ENCODE measurements at places on chromosomes 16 and 17.
A peak's percentile ranks its signal among the peaks of the same experiment; 100 is the strongest.

- no peak for DNase-seq
These were observed 1.5 kb downstream of the SLC16A6 start for GRCh38 chr17:68289473-68289872.

- DNase-seq: no peak
These were observed 71.8 kb downstream of the ABHD15 start for GRCh38 chr17:29495011-29495410.

DNA sequence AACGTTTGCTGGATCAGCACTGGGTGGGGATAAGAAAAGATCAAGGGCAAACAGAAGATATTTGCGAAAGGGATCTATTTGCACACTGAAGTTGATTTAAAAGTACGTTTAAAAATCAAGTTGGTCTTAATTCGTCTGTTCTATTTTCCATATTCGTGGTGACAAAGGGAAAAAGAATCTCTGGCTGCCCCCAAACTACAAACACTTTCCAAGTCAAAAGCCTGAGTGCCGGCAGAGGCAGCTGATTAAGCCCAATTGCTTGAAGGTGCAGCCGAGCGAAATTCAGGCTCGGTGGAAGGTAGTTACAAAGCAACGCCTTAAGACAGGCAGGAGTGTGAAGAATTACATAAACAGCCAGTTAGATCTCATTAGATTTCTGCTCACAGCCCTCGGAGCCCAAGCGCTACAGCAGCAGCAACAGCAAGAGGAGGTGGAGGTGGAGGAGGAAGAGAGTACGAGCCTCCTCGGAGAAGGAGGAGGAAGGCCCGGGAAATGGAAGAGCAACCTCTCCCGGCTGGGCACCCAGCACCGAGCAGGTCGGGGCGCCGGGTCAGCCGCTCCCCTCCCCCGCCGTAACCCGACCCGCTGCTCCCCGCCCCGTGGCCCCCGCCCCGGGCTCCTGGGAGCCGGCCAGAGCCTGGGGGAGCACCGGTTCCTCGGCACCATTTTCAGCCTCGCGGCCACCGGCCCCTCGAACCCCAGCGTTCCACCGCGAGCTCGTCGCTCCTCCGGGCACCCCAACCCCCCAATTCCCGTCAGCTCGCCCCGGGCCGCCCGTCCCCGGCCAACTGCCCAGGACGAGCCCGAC lies 890 bp downstream of the TOB1 start:
- peak; percentile 57 for DNase-seq

GRCh38 chr17:60782742-60783141 lies 105.1 kb downstream of the BCAS3 start:
- DNase-seq: no peak

GRCh38 chr17:45092911-45093430 lies 31.9 kb downstream of the NMT1 start:
- DNase-seq: no peak

DNA sequence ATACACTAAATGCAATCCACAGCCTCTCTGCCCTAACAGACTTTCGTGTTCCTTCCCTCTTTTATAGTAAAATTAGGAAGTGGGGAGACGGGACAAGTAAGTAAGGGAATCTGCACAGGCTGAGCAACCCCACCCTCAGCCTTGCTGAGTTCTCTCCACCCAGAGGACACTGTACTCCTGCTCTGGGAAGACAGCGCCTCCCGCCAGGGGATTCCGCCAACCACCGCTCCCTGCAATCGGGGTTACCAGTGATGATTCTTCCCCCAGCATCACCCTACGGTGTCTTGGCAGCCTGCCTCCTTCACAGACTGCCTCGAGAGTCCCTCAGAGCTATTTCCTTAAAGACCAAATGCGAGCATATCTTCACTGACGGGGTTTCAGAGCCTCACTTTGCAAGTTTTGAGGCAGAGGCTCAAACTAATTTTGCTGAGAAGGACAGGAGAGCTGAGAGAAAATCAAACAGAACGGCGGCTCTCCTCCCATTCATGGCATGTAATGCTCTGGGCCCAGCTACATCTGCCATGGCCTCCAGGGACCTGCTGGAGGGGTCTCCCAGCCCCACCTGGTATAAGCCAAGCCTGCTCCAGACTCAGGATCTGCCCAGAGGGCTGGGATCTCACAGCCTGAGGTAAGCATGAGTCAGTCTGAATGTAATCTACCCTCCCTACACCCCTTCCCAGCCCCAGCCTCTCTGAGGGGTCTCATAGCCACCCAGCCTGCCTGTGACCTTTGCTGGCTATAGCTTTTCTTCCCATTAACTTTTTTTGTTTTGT lies 22.7 kb upstream of the ASGR2 start:
- no peak for DNase-seq

DNA sequence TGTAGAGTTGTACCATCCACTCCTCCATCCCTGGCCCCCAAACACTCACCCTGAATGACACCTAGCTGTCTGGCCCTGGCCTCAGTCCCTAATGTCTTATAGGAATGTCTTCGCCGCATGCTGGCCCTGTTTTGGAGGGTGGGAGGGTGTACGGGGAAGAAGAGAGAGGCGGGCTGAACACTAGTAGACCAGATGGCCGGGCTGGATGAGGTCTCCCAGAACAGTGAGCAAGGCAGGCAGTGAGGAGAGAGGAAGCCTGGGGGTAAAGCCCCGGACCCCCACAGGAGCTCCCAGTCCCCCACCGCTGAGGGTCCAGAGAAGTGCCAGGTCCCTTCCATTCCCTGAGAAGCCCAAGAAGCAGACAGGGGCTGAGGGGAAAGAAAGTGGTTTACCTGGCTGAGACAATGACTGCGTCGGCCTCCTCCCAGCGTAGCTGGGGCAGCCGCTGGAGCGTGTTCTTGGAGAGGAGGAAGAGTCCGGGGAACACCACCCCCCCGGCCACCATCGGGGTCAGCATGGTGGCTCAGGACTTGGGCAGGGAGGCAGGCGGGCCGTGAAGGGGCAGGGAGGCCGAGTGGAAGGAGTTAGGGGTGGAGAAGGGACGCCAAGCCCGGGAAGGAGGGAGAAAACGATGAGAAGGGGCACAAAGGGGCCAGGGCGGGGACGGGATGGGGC lies 923 bp downstream of the TLCD3B start:
- no peak for DNase-seq

- no peak for DNase-seq
These were observed 347.0 kb downstream of the WWOX start for GRCh38 chr16:78446486-78446885.

DNA sequence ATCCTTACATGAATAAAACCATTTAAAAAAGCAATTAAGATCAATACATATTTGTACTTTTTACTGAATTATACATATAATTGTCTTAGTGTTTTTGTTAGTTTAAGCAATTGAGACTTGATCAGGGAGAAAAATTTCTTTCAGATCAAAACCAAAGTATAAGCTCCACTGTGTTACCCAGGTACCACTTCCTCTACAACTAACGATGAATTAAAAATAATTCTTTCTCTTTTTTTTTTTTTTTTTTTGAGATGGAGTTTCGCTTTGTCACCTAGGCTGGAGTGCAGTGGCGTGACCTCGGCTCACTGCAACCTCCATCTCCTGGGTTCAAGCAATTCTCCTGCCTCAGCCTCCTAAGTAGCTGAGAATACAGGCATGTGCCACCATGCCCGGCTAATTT lies 6.8 kb downstream of the FBXO47 start:
- no peak for DNase-seq

DNA sequence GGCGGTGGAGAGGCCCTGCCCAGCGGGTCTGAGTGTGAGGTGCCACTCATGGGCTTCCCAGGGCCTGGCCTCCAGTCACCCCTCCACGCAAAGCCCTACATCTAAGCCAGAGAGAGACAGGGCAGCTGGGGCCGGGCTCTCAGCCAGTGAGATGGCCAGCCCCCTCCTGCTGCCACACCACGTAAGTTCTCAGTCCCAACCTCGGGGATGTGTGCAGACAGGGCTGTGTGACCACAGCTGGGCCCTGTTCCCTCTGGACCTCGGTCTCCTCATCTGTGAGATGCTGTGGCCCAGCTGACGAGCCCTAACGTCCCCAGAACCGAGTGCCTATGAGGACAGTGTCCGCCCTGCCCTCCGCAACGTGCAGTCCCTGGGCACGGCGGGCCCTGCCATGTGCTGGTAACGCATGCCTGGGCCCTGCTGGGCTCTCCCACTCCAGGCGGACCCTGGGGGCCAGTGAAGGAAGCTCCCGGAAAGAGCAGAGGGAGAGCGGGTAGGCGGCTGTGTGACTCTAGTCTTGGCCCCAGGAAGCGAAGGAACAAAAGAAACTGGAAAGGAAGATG lies 11.2 kb downstream of the VASN start:
- no peak for DNase-seq

- DNase-seq: no peak
These were observed 186.2 kb downstream of the RBFOX3 start for GRCh38 chr17:79424471-79425185.

GRCh38 chr17:75684249-75684648 lies 17.1 kb downstream of the SAP30BP start:
- DNase-seq: no peak

- no peak for DNase-seq
These were observed 716.3 kb downstream of the WWOX start for GRCh38 chr16:78815713-78816112.

DNA sequence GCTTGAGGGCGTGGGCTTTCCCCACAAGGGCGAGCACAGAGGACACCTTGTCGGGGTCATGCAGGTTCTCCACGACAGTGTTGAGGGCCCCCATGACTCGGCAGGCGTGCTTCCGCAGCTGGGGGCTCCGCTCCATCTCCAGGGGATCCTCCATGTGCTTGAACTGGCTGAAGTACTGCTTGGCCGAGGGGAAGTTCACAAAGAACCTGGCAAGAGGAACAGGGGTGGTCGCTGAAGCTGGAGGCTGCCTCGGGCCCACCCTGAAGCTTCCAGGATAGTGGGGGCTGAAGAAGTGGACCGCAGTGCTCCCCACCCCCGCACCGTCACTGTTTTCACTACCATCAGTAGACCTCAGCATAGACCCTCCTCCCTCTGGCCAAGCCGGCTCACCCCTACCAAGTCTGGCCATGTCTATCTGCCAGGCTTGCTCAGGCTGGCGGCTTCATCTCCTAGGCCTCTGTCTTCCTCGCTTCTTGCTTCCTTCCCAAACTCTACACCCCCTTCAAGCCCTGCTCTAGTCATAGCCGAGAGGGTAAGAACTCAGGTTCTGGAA lies 5.9 kb downstream of the CYGB start:
- DNase-seq: no peak

- no peak for DNase-seq
These were observed 71.7 kb downstream of the PRKCB start for GRCh38 chr16:23907457-23907902.

DNA sequence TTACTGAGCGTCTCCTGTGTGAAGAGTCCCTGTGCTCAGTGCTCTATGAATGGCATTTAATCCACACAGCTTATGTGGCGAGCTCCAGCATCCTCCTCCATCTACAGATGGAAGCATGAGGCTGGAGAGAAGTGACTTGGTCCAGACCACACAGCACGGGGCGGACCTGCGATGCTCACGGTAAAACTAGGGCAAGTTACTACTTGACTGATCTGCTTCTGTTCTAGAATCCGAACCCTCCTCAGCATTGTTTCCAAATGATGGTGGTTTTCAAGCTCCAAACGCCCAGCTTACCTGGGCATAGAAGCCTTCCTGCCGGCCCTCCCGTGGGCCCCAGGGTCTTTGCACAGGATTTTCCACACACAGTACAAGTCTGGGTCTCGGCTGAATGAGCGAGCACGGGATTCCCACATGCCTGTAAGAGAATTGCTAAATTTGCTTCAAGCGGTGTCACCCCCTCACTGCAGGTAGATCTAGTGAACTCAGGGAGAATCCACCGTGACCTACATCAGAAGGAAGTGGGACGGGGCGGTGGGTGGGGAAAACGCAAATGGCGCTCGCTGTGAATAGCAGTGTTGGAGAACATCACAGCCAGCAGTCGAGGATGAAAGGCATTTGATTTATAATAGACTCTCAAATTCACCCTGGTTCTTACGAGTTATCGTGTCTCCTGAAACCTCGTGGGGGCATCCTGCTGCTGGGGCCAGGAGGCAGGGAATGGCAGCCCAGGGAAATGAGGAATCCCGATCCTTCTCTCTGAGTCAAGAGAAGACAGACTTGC lies 101.1 kb downstream of the CMIP start:
- no peak for DNase-seq
